Myocyte (in vitro differentiated cells): ENCODE measurements at places on chromosomes 2 and 18. TPM values are rescaled to one million over a fixed set of nuclear protein-coding genes. Genes with fewer than 3 reads are reported as not detected.
A peak's percentile ranks its signal among the peaks of the same experiment; 100 is the strongest.

AQP12B gene
- total RNA-seq = not detected in 2 replicates

DCC gene
- not detected in 2 replicates for total RNA-seq

IL1R2 gene
- total RNA-seq = not detected in 2 replicates

UGT1A5 gene
- total RNA-seq = not detected in 2 replicates

CRYGD gene
- not detected in 2 replicates for total RNA-seq

STARD6 gene
- total RNA-seq = not detected in 2 replicates

ZNG1B gene
- 47.7 and 50.5 TPM in 2 replicates for total RNA-seq

VIT gene
- 0.10 TPM in 1 of 2 replicates, not detected in the other for total RNA-seq

GDF7 gene
- not detected in 2 replicates for total RNA-seq

BMP10 gene
- 0.11 TPM in 1 of 2 replicates, not detected in the other for total RNA-seq

DNA sequence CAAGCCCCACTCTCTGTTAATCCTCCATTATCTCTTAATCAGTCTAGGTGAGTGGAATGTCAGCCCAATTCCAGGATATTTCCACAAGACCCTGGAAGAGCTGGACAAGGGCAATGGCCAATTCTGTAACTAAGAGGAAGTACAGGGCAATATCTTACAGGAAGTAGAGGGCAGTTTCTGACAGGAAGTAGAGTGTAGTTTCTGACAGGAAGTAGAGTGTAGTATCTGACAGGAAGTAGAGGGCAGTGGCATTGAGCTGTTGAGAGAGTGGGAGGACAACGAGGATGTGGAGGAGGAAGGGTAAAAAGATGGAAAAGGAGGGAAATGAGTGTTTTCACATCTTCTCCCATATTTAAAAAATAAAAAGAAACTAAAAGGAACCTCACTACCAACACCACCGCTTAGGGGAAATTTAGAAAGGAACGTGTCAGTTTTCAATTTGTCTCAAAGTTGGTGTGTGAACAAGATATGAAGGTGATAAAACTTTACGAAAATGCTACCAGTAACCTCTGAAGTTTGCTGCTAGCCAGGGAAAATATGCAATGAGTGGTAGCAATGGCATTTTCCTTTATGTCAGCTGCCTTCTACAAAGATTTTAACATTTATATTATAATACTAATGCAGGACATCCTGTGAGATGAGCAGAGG is 430.9 kb upstream of the HNRNPA3 start:
- DNase-seq = no peak

DNA sequence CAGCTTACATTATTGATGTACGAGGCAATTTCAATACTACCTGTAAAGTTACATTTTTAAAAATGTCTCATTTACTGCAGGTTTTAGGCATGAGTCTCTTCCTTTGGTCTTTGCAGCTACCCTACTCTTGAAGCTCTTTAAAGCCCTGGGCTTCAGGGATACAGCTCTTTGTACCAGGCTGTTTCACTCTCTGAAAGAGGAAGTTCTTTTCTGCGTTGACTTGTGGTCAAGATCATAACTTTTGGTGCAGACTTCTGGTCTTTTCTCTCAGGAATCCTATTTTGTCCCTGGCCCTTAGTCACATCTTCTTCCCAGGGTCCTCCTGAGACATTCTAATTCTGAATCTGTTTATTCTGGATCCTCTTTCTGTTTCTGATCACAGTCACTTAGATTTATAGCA is 16.6 kb upstream of the HRH4 start:
- DNase-seq = no peak

GRCh38 chr2:104286841-104287240 is 567.1 kb upstream of the POU3F3 start:
- no peak for DNase-seq

DNA sequence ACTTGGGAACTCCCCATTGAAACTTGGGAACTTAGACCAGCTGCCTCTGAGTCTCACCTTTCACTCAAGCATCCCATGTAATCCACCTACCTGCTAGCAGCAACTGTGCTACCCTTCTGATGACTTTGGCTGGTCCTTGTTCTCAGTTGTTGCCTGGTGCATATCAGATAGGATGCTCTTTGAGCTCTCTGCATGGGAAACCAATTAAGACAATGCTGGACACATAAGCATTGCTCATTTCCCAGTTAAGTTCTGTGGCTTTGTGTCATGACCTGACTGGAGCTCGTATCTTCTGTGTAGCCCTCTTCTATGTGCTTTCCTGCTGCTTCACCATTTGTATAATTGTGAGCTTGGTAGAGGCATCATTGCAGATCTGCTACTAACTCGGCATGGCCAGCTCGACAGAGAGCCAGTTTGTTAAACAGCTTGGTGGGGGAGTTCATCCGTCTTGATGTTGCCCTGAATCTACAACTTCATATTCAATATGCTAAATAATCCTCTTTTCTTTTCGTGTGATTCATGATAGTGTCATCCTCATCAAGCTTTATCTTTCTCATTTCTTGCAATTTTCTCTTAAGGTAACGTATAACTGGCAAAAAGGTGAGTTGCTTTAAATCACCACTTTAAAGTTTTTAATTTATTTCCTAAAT is 447.5 kb upstream of the SLC14A2 start:
- DNase-seq = no peak

GRCh38 chr2:8582191-8582590 is 99.7 kb upstream of the ID2 start:
- no peak for DNase-seq

GRCh38 chr2:226717719-226718118 is 81.9 kb downstream of the IRS1 start:
- DNase-seq = no peak

DNA sequence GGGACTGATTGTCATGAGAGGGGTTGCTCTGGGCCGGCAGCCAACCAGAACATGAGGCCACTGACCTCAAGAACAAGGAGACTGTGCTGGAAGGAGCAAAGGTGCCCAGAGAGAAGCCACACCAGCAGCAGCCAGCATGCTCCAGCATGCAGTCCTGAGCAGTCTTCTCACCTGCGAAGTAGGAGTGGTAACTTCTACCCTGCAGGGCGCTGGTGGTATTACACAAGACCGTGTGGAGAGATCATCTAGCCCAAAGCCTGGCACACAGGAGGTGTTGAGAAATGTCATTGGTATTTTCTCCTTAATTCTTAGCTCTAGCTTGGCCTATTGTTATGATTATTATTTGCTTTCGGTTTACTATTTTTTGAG is 132.7 kb downstream of the TSN start:
- no peak for DNase-seq

GRCh38 chr2:26757873-26758789 is 6.0 kb upstream of the SLC35F6 start:
- DNase-seq = peak; percentile 83

GRCh38 chr2:38037757-38038621 is 38.0 kb downstream of the CYP1B1 start:
- peak; percentile 67 for DNase-seq

- DNase-seq = no peak
Measured at GRCh38 chr2:148885988-148886387, 11.0 kb downstream of the KIF5C start.

- peak; percentile 62 for DNase-seq
Measured at GRCh38 chr2:121080013-121080772, 204.8 kb downstream of the TFCP2L1 start.

DNA sequence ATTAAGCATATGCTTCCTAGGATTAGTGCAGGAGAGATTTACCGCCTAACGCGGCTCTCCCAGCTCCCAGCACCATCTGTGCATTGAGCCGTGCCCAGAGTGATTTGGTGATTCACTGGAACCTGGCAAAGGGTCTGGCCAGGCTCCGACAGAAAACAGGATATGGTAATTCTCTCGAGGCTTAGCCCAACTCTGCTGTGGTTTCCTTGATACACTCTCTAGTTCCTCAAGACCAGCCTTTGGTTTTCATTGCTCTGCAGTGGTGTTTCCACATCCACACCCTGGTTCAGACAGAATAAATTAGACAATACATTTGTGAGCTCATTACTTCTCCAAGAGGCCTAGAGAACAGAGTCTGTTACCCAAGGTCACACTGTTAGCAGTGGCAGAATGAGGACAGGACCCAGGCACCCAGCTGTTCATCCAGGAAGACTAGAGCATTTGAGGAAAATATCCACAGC is 23.0 kb upstream of the SMAD2 start:
- DNase-seq = peak; percentile 68

- DNase-seq = no peak
Measured at GRCh38 chr2:239776436-239777005, 248.6 kb downstream of the NDUFA10 start.

- DNase-seq = no peak
Measured at GRCh38 chr18:45817543-45817942, 7.9 kb upstream of the SIGLEC15 start.

DNA sequence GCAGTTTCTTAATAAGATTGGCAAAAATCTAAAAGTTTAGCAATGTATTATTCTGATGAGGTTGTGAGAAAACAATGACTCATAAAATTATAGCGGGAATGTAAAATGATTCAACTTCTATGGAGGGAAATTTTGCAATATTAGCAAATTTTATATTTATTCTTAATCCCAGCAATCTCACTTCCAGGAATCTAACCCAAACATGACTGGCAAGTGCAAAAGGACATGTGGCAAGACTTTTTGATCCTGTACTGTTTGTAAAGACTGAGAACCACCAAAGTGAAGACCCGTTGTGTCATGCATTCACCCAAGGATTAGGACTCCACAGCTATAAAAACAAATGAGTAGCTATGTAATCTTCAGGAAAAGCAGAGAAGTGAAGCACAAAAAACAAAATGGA is 234.8 kb upstream of the KYNU start:
- DNase-seq = no peak

GRCh38 chr2:179893616-179894015 is 32.2 kb upstream of the ZNF385B start:
- no peak for DNase-seq

- DNase-seq = no peak
Measured at GRCh38 chr18:50320719-50321118, 33.2 kb upstream of the CXXC1 start.
